ENCODE measurements at places on chromosomes 2 and 18. TPM values are rescaled to one million over a fixed set of nuclear protein-coding genes. Genes with fewer than 3 reads are reported as not detected.

TMEM169 gene
- total RNA-seq, result 1.1 TPM

C1QL2 gene
- not detected for total RNA-seq

GRCh38 chr2:172094294-172095145 is 8.2 kb downstream of the DLX2 start:
- DNase-seq, result peak; percentile 31

DNA sequence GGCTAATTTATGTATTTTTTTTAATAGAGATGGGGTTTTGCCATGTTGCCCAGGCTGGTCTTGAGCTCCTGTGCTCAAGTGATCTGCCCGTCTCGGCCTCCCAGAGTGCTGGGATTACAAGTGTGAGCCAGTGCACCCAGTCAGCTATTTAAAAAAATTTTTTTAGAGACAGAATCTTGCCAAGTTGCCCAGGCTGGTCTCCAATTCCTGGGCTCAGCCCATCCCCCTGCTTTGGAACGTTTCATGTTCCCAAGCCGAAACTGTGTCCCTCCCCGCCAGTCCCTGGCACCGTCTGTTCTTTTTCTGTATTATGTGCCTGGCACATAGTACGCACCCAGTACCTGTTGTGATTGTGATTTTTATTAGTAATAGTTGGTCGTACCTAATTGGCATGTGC is 63.1 kb upstream of the MGAT5 start:
- DNase-seq, result no peak

TYMS gene
- 322 TPM for total RNA-seq

BMP10 gene
- not detected for total RNA-seq

DNA sequence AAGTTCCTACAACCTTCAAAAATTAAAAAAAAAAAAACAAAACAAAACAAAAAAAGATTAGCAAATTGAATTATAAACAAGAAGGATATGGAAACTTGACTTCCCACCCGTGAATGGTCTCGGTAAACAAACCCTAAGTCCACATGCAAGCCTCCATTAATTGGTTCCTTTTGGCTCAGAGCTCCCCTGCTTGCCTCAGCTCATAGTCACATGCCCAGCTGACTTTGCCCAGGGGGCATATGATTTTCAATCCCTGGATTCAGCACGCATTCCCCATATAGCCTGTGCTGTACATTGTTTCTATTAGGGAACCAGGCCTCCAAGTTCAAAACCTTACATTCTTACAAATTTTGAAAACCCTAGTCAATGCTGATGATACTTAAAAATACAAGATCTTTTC is 95.0 kb downstream of the PID1 start:
- DNase-seq, result no peak

GRCh38 chr18:8139127-8139527 is 470.1 kb upstream of the RAB12 start:
- no peak for DNase-seq

ATOH8 gene
- not detected for total RNA-seq

DNA sequence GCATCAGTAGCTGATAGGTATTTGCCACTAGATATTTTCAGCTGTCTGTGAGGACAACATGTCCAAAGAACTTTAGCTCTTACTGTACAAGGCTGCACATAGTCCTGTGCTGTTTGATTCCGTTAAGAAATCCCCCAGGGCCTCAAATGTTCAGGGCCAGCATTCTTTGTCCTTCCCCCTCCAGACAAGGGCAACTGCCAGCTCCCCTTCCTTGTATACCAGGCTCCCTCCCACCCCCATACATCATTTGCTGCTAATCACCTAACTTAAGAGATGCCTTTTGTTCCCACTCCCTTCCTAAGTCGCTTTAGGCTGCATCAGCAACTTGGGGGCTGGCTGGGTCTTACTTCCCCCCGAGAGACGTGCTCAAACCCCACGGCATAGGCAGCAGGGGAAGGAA is 138.7 kb downstream of the CDH20 start:
- no peak for DNase-seq

MTA3 gene
- total RNA-seq, result 36.2 TPM

REG3G gene
- total RNA-seq, result not detected

- no peak for DNase-seq
Observed at GRCh38 chr18:59575995-59576394, 121.2 kb downstream of the CCBE1 start.

DNA sequence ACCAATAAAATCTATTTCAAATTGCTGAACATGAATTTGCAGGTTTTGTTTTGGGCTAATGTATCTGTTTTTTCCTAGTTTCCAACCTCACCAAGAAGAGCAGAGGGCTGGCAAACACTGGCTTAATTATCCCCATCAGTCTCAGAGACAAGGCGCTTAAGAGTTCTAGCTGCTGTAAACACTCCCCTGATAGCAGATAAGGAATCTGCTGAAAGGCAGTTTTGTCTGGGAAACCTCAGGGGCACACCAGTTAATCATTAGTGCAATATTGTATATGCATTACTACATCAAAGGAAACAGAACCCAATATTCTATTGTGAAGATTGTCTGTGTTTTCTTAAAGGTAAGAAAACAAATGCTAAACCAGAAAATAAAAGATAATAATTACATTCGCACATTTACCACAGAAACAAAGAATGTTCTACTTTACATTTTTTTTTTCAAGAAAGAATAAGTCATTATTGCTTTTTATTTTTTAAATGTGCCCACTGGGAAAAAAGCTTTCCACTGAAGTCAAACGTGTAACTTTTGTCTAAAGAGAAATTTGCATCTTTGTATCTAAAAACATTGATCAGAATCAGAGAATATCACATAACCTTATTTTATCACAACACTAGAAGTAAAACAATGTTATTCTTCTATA is 179.1 kb downstream of the ERBB4 start:
- no peak for DNase-seq

DNA sequence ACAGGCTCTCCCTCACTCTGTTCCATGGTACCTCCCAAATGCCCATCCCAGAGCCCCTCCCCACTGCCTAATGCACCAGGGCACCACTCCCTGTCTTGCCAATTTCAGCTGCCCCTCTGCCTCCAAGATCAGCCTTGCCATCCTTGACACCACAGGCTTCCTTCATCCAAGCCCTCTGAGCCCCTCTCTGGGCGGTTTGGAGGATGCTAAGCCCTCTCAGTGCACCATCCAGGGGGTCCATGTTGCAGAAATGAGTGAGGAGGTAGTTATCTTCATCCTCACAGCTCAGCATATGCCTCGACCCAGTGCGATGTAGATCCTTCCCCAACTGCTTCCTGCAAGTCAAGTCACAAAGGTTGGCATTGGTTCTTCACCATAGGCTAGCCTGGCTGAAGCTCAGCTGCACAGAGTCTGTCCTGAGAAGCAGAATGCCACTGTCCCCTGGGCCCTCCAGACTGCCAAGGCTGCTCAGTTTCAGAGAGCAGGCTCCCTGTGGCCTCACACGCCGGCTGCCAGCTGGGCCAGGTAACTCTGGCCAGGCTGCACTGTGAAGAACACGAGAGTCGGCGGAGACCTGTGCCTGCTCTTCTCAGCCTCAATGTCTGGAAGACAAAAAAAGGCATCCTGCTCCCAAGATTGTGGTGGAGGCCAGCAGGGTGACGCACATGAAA is 9.9 kb upstream of the MAP3K2 start:
- DNase-seq, result no peak

DNA sequence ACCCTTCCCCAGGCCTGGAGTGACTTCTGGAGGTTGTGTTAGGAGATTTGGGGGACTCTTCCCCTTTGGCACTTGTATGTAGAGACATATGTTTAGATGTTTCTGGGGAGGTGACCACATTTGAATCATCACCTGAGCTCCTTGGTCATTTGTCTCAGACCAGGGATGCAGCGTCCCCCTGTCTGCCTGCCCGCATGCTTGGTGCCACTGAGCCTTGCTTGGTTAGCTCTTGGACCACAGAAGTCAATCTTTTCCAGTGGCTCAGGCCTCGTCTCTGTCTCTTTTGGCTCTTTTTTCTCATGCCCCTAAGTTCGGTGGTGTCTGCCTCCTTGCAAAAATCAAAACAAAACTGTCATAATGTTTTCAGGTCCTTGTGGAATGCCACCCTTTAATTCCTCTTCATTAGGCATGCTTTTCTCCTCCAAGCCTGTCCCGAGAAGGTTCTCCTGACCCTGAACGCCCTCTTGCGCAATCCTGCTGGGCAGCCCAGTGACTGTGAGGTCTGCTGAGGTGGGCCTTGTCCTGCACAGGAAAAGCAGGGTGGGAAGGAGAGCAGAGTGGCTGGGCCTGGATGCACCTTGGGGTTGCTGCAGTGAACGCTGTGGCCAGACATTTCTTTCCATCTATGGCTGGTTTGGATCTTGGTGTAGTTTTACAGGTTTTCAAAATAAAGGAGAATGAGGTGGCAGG is 24.9 kb downstream of the GLI2 start:
- DNase-seq, result no peak

ASAP2 gene
- not detected for total RNA-seq

GRCh38 chr18:74937291-74937690 is 271.6 kb downstream of the PTGR3 start:
- DNase-seq, result no peak

ANKRD53 gene
- total RNA-seq, result 0.33 TPM

- DNase-seq, result no peak
Observed at GRCh38 chr18:7779211-7779610, 212.1 kb downstream of the PTPRM start.

CROCC2 gene
- total RNA-seq, result not detected

DNA sequence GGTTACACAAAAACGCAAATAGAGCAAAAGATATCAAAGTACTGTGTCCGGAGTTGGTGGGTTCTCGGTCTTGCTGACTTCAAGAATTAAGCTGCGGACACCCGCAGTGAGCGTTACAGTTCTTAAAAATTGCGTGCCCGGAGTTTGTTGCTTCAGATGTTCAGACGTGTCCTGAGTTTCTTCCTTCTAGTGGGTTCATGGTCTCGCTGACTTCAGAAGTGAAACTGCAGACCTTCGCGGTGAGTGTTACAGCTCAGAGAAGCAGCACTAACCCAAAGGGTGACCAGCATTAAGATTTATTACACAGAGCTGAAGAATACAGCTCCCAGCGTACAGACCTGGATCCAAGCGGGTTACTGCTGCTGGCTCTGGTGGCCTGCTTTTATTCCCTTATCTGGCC is 125.7 kb upstream of the TWIST2 start:
- no peak for DNase-seq

MAP3K20 gene
- total RNA-seq, result 11.8 TPM

- no peak for DNase-seq
Observed at GRCh38 chr2:189347540-189347939, 93.7 kb upstream of the WDR75 start.

DNA sequence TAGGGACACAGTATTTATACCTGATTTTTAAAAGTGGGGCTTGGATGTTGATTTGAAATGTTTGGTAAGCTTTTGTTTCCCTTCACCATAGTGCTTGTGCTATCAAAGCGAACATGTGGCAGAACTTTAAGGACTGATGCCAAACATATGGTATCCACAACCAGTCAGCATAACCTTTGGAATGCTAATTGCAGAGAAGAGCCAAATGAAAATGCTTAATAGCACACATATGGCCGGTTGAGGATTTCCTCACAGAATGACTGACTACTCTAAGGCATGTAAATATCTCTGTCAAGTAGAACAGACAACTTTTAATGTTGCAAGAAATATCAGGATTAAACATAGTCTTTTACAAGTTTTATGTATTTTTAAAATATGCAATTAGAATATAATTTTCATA is 120.9 kb upstream of the COL3A1 start:
- DNase-seq, result no peak

GAREM2 gene
- 4.9 TPM for total RNA-seq

DNA sequence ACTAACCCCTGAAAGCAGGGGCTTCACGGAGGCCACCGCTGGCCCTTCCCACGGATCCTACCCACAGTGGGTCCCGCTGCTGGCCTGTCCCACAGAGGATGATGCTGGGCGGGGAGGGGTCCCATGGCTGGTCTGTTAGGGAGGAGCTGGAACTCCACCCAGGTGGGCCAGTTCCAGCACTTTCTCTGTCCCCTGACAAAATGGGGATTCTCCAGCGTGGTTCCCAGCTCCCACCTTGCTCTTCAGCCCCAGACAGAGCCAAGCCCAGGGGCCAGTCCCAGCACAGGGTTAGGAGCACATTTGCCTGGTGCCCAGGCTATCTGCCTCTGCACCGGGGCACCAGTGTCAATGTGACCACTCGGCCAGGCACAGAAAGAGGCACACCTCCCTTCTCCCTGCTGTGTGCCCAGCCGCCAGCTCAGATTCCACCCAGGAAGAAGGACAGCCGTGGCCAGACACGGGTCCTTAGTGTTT is 50.0 kb downstream of the ANKMY1 start:
- no peak for DNase-seq

DNA sequence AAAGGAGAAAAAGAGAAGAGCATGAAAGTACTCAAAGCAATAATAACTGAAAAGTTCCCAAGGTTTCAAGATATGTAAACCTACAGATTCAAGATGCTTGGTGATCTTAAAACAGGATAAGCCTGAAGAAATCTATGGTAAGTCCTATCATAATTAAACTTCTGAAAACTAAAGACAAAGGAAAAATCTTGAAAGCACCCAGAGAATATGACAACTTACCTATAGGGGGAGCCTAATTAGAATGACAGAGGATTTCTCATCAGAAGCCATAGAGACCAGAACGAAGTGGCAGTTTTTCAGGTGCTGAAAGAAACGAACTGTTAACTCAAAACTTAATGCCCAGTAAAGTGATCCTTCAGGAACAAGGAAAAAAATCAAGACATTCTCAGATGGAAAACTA is 59.7 kb downstream of the XDH start:
- no peak for DNase-seq

DNAH7 gene
- not detected for total RNA-seq

DNA sequence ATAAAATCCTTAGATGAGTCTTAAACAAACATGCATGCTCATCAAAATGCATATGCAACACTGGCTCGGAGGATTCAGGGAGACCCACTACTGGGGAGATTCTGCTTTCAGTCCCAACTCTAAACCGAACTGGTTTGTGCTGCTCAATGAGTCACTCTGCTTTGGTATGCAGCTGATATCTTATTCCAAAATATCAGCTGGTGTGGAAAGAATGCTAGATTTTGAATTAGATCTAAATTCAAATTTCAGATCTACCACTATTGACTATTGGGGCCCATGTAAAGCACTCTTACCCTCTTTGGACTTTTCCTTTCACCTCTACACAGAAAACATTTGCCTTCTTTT is 39.2 kb upstream of the TTN start:
- no peak for DNase-seq

- DNase-seq, result no peak
Observed at GRCh38 chr2:187842315-187842714, 288.1 kb upstream of the TFPI start.

- DNase-seq, result no peak
Observed at GRCh38 chr2:149661844-149662243, 74.3 kb upstream of the MMADHC start.

- no peak for DNase-seq
Observed at GRCh38 chr2:142188562-142188961, 57.7 kb upstream of the LRP1B start.

GRCh38 chr2:240452462-240453256 is 17.2 kb downstream of the GPC1 start:
- no peak for DNase-seq

DNA sequence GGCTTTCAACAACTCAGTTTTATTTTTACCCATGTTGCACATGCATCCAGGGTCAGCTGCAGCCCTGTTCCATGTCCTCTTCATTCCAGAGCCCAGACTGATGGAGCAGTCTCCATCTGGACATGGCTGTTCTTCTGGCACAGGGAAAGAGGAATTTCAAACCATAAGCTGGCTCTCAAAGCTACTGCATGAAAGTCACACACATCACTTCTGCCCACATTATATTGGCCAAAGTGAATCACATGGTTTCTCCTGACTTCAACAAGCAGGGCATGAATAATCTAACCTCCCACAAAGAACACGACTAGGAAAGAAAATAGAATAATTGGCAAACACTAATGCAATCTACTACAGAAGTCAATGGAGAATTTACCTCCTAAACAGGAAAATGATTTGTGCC is 94.2 kb downstream of the FTCDNL1 start:
- DNase-seq, result no peak

- DNase-seq, result no peak
Observed at GRCh38 chr2:109454765-109455394, 158.9 kb downstream of the SEPTIN10 start.

IFT172 gene
- total RNA-seq, result 18.8 TPM

ANKRD62 gene
- not detected for total RNA-seq

Data from activated naive CD8-positive, alpha-beta T cell treated with anti-CD3 and anti-CD28 coated beads, Interleukin-2, amount 10 ng/mL, durations not matched to agents 7 days and 5 days (primary cell).